ENCODE measurements at places on chromosomes 13 and 19.

GRCh38 chr19:29771708-29772414 is 39.9 kb upstream of the CCNE1 start:
- DNase-seq: peak; percentile 86

GRCh38 chr19:16892436-16892835 is 3.6 kb downstream of the F2RL3 start:
- no peak for DNase-seq

DNA sequence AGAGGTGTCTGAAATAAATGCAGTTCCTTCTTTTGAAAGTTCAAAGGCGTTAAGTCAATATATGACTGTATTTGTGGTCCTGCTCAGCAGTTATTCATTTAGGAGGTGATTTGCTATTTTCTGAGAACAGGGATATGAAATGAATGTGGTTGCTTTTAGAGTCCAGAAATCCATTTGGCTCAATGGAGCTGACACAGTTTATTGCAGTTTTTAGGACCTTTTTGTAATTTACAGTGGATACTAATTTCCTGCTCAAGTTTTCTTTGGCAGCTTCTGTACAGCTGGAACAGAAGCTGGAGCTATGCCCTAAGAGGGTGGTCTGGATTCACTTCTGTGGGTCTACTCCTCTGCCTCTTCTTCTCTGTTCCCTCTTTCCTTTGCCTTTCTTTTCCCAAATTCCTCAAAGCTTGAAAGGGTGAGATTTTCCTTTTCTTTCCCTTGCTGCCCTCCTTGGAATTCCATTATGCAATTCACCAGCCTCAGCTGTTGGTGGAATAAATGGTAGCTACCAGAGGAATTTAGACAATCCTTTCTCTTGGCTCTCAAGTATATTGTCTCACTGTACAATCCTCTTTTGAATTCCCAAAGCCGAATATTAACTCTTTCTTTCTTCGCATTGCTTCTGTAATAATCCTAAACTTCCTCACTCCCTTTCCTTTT is 39.9 kb downstream of the ITGBL1 start:
- no peak for DNase-seq

DNA sequence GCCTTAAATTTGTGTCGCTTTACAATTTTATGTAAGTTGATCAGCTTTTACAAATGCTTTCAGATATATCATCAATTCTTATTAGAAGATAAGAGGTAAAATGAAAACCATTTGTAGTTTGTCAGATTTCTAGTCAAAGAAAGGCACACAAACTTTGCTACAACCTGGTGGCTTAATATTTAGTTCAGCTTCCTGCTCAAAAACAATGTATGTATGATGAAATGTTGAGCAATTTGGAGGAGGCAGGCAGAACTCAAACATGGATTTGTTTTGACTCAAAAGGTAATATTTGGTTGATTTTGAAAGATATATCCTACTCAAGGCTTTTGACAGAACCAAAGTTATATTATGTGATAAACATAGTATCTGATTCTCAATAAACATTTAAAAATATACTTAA is 24.2 kb downstream of the NEK5 start:
- DNase-seq: no peak

GRCh38 chr13:24199016-24199415 is 38.5 kb downstream of the SPATA13 start:
- DNase-seq: no peak

- peak; percentile 49 for DNase-seq
These were observed 8.7 kb upstream of the ATP12A start for GRCh38 chr13:24671386-24672113.

DNA sequence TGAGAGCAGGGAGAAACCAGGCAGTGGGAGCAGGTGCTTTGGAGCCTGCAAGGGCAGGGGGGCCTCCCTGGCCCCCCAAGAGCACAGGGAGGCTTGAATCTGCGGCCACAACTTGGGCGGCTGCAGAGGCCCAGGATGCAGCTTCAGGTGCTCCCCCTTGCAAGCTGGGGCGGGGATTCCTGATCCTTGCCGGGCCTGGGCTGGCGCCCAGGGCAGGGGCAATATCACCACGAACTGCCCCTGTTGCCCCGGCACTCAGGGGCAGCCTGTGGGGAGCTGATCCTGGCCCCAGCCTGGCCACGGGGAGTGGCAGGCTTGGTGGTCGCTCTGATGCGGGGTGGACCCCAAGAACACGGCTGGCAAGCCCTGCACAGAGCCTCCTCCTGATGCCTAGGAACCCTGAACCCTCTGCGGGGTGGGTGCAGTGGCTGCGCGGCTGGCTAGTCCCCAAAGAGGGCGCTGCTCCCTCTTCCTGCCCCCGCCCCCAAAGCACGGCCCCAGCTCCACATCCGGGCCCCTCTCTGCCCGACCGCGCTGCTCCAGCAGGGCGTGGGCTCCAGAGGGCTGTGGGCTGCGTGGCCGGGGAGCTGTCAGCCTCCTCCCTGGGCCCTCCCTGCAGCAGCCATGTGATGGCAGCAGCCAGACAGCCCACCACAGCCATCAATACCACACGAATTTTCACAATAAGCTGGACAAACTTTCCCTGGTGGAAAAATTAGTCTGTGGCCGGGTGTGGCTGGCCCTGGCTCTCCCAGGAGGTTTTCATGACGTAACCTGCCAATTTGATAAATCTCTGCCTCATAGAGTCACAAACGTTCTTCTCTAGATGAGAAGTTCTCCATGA is 21.0 kb downstream of the TNFSF9 start:
- no peak for DNase-seq

DNA sequence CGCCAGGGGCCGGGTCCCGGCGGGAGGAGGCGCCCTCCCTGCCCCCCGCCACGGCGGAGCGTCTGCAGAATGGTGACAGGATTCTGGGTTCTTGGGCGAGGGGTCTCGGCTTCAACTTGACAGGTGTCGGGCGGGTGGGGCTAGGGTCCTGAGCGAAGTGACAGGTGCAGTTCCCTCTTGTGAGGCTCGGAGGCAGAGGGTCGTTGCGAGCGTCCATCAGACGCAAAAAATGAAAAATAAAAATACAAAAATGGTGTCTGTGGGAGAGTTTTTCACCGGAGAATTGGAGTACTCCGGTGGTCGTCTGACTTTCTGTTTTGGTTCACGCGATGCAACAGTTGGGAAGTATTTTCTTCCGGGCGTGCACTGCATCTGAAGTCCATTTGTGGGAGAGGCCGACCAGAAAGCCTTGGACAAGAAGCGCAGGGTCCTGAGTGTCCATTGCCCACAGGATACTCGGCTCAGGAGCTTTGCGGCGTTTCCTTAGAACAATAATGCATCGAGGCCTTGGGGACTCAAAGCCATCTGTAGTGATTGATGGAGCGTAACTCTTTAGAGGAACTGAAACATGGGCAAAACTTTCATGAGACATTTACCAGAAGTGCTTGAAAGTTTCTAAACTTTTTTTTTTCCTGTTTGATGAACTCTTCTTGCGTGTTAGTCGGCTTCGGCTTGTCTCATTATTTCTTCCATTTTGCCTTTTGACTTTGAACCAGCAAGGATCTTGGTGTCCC is 759 bp downstream of the RB1 start:
- peak; percentile 32 for DNase-seq

DNA sequence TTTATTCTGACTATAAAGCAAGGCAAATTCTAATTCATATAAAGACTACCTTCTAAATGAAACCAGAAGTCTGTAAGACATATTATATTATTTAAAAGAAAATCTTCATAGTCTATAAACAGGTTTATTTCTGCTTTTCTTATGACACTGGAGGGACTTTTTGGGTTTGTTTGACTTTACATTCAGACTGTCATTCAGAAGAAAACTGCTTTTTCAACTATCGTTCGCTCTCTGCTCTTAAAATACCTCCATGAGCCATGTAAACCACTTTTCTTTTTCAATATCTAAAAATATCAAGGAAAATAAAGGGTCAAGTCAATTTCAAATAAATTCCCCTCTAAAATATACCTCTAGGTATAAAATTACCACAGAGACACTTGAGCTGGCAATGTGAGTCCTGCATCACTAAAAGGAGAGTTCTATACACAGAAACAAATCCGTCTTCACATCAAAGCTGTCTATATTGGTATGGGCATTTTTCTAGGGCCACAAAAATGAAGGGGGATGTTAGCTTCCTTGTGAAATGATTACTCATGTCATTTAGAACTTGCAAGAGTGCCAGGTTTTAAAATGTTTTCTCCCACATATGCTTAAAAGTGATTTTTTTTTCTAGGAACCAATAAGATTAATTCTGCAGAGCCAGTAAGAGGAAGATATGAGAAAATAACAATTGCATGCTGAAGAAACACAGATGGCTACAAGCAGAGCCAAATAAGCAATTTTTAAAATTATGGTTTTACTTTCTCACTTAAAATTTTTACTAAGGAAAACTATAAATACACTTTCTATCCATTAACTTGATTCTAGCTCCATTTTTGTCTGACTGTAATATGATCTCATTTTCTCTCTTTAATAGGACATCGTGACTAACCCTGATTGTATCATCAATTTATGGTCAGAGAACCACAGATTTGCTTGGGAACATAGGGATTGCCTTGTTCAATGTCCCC is 181.8 kb downstream of the TBC1D4 start:
- DNase-seq: no peak

GRCh38 chr13:67048084-67048820 is 181.9 kb downstream of the PCDH9 start:
- no peak for DNase-seq

DNA sequence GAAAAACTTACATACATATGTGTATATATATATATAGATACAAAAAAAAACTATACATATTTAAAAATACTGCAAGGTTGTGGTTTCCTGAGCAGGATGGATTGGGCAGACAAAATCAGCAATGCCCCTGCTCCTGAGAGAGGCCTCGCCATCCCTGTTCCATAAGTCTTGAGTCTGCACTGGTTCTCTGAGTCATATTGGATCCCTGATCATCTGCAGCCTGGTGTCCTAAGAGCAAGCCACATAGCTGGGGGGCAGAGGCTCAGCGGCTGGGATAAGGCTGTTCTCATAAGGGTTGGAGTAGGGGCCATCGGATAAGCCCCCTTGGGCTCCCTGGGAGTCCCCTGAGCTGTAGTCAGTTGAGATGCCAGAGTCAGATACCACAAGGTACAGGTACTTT is 3.3 kb downstream of the SWSAP1 start:
- no peak for DNase-seq

GRCh38 chr19:38060331-38060730 is 153.3 kb downstream of the SIPA1L3 start:
- no peak for DNase-seq

DNA sequence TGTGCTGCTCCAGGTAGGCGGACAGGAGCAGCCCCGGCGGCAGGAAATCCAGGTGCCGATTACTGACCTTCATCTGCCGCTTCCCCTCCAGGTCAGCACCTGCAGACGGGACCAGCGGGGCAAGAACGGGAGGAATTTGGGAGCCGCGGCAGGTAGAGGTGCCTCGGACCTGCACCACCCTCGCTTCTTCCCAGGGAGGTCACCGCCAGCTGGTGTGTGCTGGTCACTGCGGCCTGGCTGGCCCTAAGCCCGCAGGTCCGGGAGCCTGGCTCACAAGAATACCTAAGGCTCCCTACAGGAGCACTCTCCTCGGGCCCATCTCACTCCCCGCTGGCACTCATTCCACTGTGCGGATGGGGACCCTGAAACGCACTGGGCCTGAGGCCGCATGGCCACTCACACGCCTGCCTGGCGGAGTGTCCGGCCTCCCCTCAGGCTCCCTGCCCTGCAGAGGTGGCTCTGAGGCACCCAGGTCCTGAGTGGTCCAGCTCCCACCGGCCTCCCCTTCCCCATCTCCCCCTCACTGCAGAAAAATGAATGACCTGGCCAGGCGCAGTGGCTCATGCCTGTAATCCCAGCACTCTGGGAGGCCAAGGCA is 4.3 kb downstream of the RNU6-9 start:
- DNase-seq: peak; percentile 81

- no peak for DNase-seq
These were observed 25.2 kb downstream of the PAN3 start for GRCh38 chr13:28163587-28163986.

DNA sequence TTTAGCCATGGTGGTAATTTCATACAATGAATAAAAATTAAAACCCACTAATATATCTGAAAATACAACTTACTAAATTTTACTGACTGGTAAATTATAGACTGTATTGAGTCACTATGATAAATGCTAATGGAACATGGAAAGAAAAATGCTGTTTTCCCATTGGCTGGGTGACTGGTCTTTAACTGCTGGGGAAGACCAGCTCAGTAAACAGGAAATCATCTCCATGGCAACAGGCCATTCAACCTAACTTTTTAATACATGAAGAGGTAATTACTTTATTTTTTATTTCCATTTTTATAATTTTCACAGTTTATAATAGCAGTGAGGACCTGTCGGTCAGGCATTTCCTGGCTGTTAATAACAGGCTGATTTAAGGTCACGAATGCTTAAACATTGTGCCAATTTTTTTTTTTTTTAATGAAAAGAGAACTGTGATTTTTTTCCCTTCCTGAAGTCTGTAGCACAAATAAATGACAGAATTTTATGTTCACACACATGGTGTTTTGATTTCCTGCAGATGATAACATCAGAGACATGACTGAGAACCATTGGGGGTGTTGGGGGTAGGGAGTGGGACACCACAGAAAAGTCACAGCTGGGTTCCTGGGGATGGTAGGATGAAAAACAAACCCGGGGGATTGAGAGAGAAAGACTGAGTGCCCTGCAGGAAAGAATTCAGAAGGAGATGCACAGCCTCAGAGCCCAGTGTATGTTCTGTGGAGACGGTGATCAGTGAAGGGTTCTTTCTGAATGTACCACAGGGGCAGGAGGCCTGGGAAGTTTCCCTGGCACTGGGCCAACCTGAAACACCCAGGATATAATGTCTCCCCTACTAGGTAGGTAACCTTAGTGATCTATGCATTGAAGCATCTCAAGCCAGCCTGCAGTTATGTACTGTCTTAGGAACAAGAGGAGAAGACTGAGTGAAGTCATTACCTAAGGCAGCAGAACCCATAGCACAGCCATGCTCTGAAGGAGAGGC is 297.1 kb downstream of the COG6 start:
- DNase-seq: no peak
